ENCODE measurements at places on chromosomes 11 and 22.

GRCh38 chr11:16078936-16079335 is 277.4 kb downstream of the SOX6 start:
- no peak for DNase-seq

DNA sequence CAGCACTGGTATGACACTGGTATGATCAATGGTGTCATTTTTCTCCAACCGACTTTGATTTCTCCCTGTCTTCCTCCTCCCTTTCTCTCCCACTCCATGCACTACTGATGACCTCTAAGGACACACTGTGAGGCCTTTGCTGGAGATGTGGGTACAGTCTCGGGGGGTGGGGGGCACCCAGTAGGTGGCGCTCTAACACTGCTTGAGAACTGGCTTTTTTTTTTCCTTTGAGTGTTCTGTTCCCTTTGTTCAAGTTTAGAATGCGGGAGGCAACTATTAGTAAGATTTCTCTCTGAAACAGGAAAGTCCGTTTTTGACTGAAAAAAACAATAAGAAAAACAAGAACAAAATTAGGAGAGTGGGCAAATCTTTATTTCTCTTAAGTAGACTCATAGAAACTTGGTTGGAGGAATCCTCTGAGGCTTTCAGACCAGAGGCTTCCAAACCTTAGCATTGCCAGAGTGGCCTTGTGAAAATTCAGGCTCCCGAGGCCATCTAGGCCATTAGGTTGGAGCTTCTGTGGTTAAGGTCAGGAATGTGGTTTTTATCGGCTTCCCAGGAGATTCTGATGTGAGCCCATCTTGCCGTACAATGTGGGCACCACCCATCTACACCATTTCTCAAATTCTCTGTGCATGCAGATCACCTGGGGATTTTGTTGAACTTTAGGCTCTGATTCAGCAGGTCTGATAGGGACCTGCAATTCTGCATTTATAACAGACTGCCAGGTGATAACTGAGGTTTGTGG is 43.2 kb downstream of the PANX1 start:
- DNase-seq, result peak; percentile 63

DNA sequence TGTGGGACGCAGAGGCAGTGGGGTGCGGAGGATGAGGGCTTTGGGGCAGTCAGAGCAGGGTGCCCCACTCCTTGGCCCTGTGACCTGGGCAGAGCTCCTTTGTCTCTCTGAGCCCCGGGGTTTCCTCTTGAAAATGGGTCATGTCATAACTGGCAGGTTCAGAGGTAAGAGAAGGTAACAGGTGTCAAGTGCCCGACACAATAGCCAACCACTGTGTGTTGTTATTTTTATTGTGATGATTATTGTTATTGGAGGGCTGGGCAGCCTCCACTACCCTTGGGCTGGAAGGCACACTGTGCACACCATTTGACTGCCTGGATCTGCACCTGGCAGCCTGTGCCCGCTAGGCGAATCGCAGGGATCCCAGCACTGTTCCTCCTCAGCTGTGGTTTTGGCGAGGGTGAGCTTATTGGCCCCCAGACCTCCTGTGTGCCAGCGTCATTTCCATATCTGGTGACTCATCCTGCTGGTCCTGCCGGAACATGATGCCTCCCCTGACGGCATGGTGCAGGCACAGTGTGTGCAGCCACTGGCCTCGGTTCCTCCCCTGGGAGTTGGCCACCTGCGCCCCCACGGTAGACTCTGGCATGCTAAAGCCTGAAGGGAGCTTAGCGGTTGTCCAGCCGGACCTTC is 15.4 kb upstream of the SOX10 start:
- peak; percentile 28 for DNase-seq

DNA sequence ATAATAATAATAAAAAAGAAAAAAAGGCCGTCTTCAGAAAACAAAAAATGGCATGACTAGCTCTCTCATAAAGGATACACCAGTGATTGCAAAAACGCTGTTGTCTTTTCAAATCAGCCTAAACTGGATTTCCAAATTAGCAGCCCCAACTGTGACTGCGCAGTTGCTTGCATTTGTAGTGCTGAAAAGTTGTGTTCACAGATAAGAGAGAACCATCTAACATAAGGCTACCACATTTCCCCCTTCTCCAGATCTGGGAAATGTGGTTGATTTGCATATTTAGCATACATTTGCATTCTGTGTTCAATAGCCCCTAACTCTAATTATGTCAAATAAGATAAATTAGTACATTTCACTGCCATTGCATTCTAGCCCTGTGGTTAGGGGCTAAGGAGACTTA is 650.7 kb downstream of the OPCML start:
- no peak for DNase-seq

GRCh38 chr11:122917311-122917710 is 34.8 kb downstream of the JHY start:
- DNase-seq, result peak; percentile 20

DNA sequence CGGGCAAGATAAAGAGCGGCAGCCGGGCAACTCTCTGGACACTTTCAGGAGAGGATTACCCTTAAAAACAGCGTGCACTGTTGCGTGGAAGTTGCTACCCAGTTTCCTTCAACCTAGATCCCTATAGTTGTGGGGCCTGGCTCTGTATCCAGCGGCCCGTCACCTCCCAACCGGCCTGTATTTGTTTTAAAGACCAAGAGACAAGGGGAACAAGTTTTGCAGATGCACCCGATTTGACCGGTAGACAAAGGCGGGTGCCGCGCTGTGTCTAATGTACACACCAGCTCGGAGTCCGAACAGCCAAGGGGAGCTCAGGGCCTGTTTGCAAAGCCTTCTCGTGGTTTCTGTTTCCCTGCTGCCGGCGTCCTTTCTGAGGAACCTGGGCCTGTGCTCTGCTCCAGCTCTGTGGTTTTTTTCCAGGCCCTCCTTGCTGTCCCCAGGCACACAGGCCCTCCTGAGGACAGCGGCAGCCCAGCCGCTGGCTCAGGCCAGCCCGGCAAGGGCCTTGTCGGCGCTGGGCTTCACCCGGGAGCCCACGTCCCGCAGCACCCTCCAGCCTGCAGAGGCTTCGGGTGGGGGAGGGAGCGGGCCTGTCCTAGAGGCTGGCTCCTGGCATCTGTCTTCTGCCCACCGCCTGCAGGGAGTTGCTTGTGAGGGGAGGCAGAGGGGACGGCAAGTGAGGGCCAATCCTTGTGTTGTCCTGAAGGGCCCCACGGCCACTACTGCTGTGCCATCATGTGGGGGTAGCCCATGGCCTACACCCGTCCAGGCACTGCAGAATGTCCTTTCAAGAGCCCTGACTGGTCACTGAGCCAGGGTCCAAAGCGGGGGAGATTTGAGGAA is 1.4 kb downstream of the TBX1 start:
- DNase-seq, result no peak

GRCh38 chr11:87440076-87440770 is 402.5 kb downstream of the TMEM135 start:
- DNase-seq, result peak; percentile 67

DNA sequence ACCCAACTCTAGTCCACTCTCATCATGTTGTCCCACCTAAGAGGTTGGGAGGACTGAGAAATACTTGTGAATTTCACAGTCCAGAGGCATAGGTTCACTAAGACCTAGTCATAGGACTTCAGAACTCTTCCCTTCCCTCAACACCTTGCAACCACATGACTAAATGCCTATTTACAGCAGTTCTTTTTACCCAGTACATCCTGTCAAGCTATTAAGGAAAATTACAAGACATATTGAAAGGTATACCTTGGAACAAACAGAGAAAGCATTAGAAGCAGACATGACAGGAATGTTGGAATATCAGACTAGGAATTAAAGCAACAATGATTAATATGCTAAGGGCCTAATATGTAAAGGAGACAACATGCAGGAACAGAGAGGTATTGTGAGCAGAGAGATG is 563.8 kb upstream of the LRRC4C start:
- DNase-seq, result no peak

- DNase-seq, result peak; percentile 44
Measured at GRCh38 chr11:115644856-115645255, 140.6 kb upstream of the CADM1 start.

- no peak for DNase-seq
Measured at GRCh38 chr22:31122196-31122531, 602 bp upstream of the INPP5J start.

DNA sequence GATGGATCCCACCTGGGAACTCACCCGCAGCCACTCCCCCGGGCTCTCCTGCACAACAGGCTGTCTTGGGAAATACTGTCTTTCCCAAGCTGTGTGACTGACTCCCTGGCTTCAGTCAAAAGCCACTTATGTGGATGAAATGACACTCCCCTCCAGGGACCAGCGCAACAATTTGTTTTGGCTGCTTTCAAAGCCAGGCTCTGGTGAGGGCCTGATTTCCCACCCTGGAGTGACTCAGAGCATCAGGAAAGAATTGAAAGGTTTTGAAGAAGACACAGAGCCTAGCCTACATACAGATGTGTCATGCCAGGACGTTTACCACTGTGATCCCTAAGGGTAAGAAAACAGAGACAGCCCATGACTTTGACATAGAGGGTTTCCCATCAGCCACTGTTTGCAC is 550.5 kb downstream of the MIAT start:
- DNase-seq, result peak; percentile 96

GRCh38 chr11:31796499-31797189 is 14.5 kb downstream of the PAX6 start:
- DNase-seq, result no peak

- DNase-seq, result peak; percentile 59
Measured at GRCh38 chr11:975827-976226, 50.2 kb downstream of the AP2A2 start.

DNA sequence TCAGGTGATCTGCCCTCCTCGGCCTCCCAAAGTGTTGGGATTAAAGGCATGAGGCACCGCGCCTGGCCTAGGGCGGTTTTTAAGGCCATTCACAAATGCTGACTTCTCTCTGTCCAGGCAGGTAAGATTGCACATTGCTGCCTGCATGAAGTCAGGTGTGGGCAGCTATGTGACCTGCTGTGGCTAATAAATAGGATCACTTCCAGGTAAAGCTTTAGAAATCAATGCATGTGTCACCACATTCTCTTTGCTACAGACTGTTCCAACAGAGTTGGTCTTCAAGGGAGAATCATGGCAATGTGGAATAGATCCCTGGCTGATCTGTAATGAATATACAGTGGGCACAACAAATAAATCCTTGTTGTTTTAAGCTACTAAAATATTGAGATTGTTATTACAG is 260.3 kb upstream of the PITPNB start:
- DNase-seq, result no peak
